ENCODE measurements at places on chromosomes 2 and 18. TPM values are rescaled to one million over a fixed set of nuclear protein-coding genes. Genes with fewer than 3 reads are reported as not detected.

DNA sequence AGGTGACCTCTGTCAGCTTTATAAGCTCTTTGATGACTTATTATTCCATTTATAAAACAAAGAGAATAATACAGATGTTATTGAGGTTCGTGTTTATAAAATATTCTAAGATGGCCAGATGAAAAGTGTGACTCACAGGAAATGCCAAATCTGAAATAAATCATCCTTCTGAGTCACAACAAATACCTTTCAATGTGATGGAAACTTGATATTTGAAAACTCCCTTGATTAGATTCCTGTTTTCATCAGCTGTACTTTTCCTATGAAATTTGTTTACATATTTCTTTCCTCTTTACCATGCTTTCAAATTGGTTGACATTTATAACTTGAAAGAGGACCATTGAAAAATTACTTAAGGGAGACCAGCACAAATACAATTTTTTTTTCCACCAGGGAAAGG lies 30.6 kb upstream of the PPP1R1C start:
- H3K36me3 ChIP-seq: no peaks in the 10 kb centered on the region
- no peak for DNase-seq
- peaks cover 19% of the 10 kb centered on the region for H3K4me1 ChIP-seq
- no peak overlapping the region for H3K27ac ChIP-seq
- H3K27me3 ChIP-seq: peaks cover 8% of the 10 kb centered on the region
- H3K4me3 ChIP-seq: no peak overlapping the region

- H3K4me1 ChIP-seq: peaks cover 5% of the 10 kb centered on the region
- no peak overlapping the region for H3K27ac ChIP-seq
- no peak for DNase-seq
Observed at GRCh38 chr2:28635191-28635611, 116.4 kb upstream of the PPP1CB start.

- H3K4me3 ChIP-seq: no peak overlapping the region
- no peaks in the 10 kb centered on the region for H3K4me1 ChIP-seq
- H3K27me3 ChIP-seq: peaks cover 2% of the 10 kb centered on the region
- no peak overlapping the region for H3K27ac ChIP-seq
Observed at GRCh38 chr2:142980246-142981068, 103.0 kb downstream of the KYNU start.

Gene CCT4
- 373 TPM for total RNA-seq

Data from activated CD4-positive, alpha-beta T cell treated with anti-CD3 and anti-CD28 coated beads for 36 hours (primary cell).